ENCODE measurements at places on chromosomes 6 and 20.

DNA sequence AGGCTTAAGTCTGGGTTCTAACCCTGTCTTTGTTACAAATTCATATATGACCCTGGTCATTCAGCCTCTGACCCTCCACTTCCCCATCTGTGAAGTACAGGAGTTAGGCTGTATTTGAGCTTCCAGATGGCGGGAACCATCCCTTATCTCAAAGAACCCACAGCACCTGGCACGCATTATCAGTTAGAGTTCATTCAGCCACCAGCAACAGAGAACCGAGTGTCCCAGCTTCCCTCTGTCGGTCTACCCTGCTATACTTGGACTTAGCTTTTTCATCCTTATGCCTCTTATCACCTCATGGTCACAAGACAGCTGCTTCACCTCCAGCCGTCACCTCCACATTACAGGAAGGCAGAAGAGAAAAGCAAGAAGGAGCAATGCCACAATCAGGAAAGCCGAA is 147.8 kb downstream of the EYA2 start:
- DNase-seq = no peak

- DNase-seq = no peak
Measured at GRCh38 chr20:17628101-17628841, 53.8 kb downstream of the RRBP1 start.

DNA sequence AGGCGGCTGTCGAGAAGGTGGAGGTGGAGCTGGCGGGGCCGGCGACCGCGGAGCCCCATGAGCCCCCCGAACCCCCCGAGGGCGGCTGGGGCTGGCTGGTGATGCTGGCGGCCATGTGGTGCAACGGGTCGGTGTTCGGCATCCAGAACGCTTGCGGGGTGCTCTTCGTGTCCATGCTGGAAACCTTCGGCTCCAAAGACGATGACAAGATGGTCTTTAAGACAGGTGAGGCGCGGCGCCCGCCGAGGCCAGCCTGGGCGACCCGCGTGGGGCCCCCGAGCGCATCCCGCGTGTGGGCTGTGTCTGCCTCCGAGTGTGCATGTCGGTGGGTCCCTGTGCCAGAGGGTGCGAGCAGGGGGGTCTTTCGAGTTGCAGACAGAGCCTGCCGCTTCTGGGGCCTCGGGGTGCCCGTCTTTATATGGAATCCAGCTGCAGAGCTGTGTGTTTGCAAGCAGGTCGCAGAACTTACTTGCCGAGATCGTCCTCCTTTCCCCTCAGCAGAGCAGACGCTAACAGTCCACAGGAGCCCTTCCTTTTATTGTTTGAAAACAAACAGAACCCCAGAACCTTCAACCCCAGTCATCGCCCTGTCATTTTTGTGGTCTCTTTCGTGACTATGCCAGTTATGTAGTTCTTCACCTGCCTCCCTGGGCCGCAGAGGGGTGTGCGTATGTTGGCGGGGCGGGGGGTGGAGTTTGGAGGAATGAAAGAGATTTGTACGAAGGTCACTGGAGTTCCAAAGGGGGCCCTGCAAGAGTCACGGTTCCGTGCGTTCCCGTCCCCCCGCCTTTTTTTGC is 766 bp downstream of the SLC16A10 start:
- DNase-seq = peak; percentile 78

DNA sequence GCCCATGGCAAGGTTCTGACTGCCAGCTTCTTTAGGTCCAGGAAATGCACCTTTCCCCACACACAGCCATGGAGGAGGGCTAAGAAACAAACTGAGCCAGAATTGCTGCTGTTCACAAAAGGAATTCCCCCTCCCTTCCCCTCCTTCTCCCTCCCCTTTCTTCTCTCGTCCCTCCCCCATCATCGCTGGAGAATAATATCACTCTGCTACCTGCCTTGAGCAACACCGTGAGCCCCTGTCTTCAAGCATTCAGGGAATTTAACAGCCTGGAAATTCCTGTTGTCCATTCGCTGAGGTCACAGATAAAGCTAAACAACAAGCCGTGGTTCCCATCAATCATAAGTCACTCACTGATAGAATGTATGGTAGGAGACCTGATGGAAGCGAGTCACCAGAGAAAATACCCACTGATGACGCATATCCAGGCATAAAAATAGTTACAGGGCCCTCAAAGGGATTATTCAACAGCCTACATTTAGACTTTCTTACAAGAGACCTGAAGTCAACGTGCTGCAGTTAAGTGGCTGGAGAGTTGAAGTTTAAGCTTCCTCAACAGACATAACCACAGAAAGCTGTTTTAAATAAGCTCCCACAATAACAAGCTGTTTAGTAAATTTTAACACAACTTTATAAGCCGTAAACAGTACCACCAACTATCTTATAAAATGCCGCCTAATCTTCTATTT is 59.7 kb downstream of the HIVEP2 start:
- DNase-seq = peak; percentile 69

DNA sequence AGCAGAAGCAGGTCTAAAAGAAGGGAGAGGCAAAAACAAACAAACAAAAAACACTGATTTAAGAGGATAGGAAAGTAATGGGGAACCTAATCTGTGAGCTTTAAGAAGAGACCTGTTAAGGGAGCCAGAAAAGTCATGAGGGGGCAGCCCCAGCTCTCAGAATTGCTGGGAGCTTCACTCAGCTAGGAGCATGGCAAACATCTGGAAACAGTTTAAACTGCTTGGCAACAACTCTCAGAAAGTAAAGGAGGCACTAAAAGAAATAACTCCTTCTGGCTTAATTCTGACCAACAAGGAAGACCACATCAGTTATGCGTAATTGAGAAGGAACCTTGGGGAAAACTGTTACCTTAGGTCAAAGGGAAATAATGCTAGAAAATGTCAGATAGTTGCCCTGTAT is 121.4 kb downstream of the LAMP5 start:
- no peak for DNase-seq

GRCh38 chr20:3932681-3933080 is 43.5 kb downstream of the PANK2 start:
- no peak for DNase-seq

- DNase-seq = no peak
Measured at GRCh38 chr6:159086033-159086618, 41.3 kb upstream of the TAGAP start.

DNA sequence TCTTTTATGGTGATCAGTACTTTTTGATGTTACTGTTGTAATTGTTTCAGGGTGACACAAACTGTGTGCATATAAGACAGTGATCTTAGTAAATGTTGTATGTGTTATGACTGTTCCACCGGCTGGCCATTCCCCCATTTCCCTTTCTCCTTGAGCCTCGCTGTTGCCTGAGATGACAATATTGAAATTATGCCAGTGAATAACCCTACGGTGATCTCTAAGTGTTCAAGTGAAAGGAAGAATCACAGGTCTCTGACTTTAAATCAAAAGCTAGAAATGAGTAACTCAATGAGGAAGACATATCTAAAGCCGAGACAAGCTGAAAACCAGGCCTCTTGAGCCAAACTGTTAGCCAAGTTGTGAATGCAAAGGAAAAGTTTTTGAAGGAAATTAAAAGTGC is 32.3 kb downstream of the TULP4 start:
- DNase-seq = no peak

- DNase-seq = peak; percentile 72
Measured at GRCh38 chr20:62427172-62428001, at the start of gene RBBP8NL. TSS of gene RBBP8NL (minus strand) at chr20:62427539. CDS start at chr20:62419647, 7,892 bp downstream.

- DNase-seq = peak; percentile 61
Measured at GRCh38 chr20:25750765-25751696, 54.4 kb upstream of the ZNF337 start.

DNA sequence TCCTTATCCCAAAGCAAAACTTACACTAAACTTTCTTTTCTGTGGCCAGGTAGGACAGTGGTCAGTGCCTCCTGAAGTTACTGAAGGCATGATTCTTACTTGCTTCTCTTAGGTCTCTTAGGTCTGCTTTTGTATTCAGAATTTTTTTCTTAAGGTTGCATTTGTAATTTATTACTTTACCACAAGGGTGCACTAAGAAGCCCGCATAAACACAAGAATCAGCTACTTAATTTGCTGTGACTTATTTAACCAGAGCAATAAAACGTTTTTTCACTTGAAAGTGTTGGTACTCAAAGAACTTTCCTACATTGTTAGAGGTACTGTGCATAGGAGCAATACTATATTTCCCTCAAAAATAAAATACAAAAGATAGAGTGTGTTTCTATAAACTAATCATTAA is 75.4 kb upstream of the LAMA2 start:
- no peak for DNase-seq

GRCh38 chr20:41160686-41161085 is 23.3 kb downstream of the PLCG1 start:
- DNase-seq = no peak

DNA sequence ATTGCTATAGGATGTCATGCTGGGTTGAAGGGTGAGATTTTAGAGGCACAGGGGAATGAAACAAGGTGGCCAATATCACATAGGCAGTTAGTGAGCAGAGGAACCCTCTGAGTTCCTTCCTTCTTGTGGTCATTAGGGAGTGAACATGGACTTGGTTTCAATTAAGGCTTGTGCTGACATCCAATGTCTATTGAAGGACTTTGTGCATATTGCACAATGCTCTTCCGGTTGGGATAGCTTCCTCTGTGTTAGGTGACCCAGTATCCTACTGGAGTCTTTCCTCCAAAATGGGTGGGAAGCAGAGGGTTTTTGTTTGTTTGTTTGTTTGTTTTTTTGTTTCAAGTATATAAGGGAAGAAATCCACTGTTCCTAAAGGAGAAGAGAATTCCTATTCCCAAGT is 98.5 kb downstream of the HDGFL1 start:
- no peak for DNase-seq

- no peak for DNase-seq
Measured at GRCh38 chr6:140857739-140858380, 1274.9 kb upstream of the GJE1 start.

DNA sequence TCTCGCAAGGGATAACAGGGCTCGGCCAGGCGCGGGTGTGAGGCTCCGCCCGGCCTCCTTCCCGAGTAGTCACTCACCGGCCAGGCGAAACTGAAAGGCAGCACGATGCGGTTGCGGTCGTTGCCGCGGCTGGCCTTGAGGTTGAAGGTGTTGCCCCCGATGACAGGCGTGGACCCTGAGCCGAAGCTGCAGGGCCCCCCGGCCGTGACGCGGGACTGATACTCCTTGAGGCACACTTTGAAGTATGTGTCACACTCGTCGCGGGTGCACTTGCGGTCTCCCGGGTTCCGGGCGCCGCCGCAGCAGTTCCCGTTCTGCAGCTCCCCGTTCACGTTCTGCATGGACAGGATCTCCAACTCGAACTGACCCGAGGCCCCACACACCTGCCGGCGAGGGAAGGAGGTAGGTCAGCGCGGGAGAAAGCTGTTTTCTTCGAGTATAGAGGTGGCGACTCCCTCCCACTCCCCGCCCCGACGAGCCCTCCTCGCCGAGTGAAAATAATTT is 1.1 kb downstream of the JAG1 start:
- peak; percentile 75 for DNase-seq

DNA sequence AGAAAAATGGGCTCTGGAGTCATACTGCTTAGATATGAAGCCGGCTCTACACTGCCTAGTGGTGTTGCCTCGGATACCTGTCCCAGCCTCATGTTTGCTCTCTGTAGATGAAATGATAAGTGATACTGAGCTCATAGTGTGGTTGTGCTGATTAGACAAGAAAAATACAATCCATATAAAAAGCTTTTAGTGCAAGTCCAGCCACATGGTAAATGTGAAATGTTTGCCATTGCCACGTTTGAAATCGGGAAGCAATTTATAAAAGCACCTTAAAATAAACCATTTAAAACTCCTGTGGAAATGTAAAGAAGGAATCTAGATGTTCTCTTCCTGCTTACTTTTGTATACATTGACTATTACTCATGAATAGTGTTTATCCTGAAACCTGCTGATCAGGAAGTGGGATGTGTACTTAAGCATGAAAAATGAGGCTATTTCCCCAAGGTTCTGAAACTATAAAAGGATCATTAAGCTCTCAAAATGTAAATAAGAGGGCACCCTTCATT is 13.1 kb upstream of the PBOV1 start:
- DNase-seq = no peak

DNA sequence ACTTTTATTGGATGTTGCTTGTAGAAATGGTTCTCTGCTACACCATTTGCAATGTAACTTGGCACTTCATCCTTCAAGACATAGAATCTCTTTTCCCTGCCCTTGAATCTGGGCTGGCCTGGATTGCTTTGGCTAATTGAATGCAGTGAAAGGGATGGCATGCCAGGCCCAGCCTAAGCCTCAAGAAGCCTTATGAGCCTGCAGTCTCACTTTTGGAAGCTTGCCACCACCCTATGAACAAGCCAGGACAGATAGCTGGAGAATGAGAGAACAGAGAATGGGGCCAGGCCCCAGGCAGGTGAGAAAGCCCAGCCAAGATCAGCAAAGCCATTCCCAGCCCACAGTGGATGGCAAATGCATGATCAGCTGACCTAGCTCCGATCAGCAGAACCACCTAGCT is 350.7 kb upstream of the RNF24 start:
- DNase-seq = no peak

DNA sequence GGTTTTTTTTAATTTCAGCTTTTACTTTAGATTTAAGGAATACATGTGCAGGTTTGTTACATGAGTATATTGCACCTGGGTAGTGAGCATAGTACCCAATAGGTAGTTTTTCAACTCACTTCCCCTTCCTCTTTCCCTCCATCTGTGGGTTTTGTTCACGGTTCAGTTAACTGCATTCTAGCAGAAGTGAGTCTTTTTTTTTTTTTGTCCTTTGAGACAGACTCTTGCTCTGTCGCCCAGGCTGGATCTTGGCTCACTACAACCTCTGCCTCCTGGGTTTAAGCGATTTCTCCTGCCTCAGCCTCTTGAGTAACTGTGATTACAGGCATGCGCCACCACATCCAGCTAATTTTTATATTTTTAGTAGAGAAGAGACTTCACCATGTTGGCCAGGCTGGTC is 8.7 kb downstream of the UBR2 start:
- DNase-seq = no peak

GRCh38 chr20:39249798-39250197 is 287.7 kb downstream of the DHX35 start:
- no peak for DNase-seq

- DNase-seq = no peak
Measured at GRCh38 chr6:152952866-152953509, 29.9 kb downstream of the FBXO5 start.

- peak; percentile 87 for DNase-seq
Measured at GRCh38 chr20:57266291-57267157, at the start of gene BMP7. TSS of gene BMP7 (minus strand) at chr20:57266641. CDS start at chr20:57266122, 519 bp downstream.

- no peak for DNase-seq
Measured at GRCh38 chr20:33986560-33987216, 7.0 kb upstream of the RALY start.

- DNase-seq = no peak
Measured at GRCh38 chr6:87341899-87342298, 2.7 kb upstream of the C6orf163 start.

DNA sequence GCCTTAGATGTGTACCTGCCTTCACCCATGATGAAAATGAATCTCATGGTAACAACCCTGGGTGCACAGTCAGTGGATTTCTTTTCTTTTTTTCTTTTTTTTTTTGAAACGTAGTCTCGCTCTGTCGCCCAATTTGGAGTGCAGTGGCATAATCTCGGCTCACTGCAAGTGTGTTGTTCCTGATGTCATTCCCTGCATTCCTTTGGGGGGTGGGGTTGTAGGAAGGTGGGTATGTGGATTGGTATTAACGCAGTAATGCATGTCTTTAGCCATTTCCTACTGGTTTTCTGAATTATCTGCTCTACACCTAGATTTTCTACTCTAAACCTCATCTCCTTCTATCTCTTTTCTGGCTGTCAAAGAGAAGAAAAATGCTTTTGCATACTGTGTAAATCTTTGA is 146.6 kb downstream of the RNF144B start:
- no peak for DNase-seq
